ENCODE measurements at places on chromosomes 5 and 9.

GRCh38 chr5:73783828-73784227 lies 157.8 kb downstream of the ARHGEF28 start:
- no peaks in the 10 kb centered on the region for H3K27me3 ChIP-seq
- DNase-seq: no peak
- H3K36me3 ChIP-seq: no peaks in the 10 kb centered on the region

DNA sequence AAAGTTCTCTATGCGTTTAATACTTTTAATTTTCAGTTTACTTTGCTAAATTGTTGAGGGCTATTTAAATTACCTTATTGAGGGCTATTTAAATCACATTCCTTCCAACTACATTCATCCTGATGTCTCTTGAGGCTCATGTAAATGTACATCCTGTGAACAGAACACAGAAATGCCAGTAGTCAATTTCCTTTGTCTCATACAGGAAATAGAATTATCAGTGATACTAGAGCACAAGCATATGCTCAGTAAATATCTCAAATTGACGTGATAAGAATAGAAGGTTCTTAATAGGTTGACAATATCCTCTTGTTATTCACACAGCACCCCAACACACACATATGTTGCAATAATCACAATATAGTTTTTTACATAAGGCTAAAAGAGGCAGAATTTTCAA lies 449.0 kb downstream of the CYLC2 start:
- H3K36me3 ChIP-seq: no peaks in the 10 kb centered on the region
- no peak overlapping the region for H3K4me3 ChIP-seq
- H3K27ac ChIP-seq: no peak overlapping the region

GRCh38 chr9:79507801-79508200 lies 64.0 kb upstream of the TLE4 start:
- no peak overlapping the region for H3K27ac ChIP-seq
- no peak overlapping the region for H3K4me3 ChIP-seq
- no peak for DNase-seq
- H3K27me3 ChIP-seq: no peaks in the 10 kb centered on the region
- no peaks in the 10 kb centered on the region for H3K4me1 ChIP-seq

- H3K4me3 ChIP-seq: no peak overlapping the region
- H3K4me1 ChIP-seq: no peaks in the 10 kb centered on the region
- DNase-seq: no peak
- no peaks in the 10 kb centered on the region for H3K36me3 ChIP-seq
- no peak overlapping the region for H3K27ac ChIP-seq
Observed at GRCh38 chr5:2729189-2729588, 22.3 kb downstream of the IRX2 start.

All from tibial nerve (tissue), 4 donors.